ENCODE measurements at places on chromosomes 5 and 9.

- no peak for DNase-seq
Observed at GRCh38 chr5:100644185-100644584, 109.0 kb downstream of the FAM174A start.

DNA sequence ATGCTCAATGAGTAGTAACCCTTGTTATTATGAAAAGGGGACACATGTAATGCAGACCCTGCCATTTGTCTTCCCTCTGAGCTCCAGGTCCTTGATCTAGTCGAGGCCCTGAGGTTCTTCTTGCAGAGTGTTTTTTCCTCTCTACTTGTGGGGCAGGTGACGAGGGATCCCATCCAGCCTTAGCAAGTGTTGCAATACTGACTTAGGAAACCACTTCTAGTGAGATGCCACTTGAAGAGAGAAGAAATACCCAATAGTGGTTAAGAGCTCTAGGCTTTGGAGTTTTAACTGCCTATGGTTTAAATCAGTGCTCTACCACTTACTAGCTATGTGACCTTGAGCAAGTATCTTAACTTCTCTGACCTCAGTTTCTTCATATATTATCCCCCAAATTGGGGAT is 10.2 kb downstream of the PPARGC1B start:
- no peak for DNase-seq

DNA sequence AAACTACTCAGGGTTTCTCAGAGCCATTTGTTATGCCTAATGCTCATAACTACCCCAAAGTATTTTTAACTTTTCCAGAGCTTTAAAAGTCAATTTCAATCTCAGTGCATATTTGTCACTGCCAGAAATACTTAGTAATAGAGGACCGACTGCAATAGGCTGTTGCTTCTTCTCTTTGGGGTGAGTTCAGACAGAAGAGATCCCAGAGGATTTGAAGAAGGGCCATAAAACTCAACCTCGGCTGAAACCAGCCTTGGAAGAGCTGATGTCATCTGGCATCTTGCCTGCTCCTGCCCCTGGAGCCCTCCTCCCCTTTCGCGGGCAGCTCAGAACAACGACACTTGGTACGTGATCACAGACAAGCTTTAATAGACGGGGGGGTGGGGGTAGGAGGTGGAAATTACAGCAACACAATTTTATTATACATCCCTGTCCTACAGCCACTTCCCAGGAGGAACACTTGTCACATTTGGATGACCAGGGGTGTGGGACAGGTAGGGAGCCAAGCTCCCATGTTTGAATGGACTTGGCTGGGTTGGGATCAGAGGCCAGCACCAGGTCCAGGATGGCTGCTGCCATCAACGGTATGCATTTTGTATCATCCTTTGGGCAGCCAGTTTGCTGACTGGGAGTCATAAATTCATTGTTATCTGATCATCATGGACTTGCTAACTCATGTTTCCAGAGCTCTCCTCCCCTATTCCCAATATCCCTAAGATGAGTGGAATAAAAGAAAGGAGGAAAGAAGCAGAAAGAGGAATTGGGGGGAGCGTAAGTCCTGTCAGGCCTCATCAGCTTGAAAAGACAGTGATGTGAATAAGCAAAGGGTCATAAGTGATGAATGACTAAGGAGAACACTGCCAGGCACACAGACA is 186.6 kb upstream of the PANK3 start:
- DNase-seq = no peak

DNA sequence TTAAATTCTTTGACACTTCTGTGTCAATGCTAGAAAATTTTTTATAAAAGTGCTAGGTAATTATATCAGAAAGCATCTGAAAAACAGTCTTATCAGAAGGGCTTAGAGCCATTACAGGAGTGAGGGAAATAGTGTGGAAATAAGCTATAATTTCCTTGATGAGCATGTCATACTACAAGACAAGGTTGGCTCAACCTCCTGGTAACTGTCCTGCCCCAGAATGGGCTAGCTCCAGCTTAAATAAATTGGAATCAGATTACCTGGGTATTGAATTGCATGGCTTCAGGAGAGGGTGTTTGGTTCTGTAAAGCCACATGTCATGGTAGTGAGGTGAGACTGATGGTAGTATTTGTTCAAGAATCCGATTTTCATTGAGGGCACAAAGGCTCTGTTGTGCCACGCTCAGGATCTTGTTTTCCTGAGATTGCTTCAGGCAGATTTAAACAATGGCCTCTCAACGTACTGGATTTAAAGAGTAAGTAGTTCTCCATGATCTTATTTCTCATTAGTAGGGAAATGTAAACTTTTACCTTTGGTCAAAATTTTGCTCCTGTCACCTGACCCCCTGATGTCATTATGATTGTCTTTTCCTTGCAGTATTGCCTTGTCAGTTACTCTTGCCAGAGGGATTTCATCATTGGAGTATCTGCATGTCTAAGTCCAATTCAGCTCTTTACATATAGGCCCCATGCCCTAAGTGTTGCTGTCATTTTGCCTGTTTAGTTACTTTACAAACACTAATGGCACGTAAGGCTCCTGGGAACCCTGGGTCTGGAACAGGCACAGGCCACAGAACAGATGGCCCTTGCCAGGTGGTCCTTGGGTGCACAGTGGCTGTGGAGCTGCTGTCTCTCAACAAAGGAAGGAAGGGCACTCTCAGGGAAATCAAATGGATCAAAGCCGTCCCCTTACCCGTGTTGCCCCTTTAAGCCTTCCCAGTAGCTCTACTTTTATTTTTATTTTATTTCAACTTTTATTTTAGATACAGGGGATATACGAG is 21.3 kb downstream of the TRIO start:
- no peak for DNase-seq

DNA sequence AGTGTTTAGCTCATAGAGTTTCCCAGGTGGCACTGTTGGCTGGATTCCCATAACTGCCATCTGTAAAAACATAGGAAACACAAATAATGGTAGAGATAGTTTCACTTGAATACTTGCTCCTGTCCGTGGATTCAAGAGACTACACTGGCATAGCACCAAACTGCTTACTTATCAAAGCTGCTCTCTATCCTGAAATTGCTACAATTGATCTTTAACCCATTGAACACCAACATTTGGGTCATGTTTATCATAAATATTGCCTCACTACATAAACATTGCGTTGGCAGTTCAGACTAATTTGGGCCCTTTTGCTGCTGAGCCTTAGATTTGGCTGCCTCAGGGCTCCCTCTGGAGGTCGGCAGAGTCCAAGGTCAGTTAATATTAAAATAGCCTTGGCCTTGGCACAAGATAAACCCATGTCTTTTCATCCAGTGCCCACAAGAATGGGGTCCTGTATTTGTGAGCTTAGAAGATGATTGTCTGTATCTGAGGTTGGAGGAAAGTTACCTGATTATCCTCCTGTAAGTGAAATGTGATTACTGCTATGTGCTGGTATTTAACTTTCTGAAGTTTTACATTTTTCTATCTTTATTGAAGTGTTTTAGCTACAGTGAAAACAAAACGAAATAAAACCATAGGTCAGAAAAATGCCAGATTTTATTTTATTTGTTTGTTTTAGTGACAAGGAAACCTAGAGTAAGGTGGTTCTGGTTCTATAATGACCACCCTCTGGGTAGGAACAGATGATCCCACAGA is 4.0 kb upstream of the RANBP3L start:
- peak; percentile 1 for DNase-seq

DNA sequence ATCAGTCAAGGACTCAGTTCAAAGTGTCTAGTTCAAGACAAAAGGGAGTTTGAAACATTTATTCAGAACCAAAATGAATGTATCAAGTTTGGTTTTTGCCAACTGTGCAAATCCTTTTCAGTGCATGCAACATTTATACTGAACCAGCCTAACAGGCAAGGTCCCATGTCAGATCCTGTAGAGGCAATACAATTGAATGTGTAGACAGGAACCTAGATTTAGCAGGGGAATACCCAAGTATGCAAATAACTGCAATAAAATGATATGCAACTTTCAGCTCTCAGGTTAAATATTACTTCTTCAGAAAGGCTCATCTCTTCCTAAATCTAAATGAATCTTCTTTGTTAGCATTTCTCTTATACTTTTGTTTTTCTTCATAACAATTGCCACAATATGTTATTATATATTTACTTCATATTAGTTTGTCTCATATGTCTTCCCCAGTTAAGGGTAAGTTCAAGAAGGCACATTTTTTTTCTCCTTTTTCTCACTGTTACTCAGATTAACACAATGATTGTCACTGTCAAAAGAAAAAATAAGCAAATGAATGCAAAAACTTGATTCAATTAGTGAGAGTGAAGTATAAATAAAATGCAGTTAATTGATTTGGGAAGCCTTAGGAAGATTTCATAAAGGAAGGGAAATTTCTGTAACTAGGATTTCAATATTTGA is 163.9 kb upstream of the RASA1 start:
- no peak for DNase-seq

GRCh38 chr9:13141629-13142028 is 137.9 kb downstream of the MPDZ start:
- DNase-seq = no peak

DNA sequence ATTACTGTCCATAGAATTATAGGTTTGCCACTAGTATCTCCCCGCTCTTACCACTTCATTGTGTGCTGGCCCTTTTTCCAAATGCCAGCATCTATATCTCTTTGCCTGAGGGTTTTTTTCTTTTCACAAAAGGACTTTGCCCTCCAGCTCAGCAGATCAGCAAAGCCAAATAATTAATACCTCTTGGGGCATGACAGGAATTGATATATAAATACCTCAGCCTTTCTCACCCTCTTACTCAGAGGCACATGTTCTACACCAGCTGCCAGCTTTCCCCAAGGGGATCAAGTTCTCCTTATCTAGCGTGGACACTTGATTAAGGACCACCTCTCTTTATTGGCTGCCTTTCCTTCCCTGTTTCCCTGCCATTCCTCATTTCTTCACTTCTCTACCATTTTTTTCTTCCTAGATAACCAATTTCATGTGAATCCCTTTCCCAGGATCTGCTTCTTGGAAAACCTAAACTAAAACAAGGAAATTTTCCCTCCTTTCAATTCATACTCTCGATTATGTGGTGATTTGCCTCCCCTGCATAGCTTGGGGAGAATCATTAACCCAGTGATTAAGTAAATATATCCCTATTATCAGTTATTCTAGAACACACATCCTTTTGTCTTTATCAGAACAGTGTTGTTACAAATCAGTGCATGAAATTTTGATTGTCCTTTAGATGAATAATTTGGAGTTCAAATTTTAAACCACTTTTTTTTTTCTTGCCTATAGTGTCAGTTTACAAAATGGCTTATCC is 6.9 kb upstream of the NUDT12 start:
- DNase-seq = no peak

DNA sequence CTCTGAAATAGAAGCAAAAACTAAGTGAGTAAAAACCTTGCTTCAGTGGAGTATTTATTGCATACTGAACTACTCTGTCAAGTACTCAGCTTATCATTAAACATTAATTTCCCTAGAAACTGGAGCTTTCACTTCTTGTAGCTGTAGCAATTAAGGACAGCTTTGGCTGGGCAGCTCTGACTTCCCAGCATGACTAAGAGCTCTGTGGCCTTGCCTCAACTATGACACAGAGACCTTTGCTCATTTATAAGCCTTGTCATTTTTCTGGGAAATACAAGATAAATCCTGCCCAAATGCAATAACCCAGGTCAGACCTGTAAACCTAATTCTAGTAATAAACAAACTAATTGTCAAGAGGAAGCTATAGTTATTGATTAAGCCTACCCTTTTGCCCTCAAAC is 65.4 kb upstream of the STK32A start:
- no peak for DNase-seq

DNA sequence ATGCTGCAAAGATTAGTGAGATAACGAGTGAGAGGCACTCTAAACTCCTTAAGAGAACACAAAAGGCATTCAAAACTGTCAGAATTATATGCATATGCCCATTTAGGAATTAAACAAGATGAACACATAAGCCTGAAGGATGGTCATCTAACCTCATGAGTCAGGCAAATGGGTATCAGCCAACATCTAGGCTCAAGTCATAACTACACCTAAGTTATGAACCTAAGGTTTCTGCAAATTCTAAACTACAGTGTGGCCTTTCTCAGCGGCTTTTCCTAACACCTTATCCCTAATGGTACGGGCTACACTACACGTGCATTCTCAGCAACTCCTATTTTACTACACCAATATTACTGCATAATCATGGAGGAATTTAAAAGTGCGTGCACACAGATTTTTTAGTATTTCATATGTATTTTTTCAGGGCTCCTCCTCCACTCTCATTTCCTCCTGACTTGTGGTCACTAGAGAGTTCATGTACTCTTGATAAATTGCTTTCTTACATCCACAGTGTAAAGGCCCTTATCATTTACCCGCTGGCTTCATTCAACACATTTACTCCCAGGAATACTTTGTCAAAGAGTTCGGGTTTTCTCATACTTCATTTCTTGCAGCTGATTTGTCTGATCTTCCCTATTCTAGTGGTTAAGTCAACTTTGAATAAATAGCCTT is 316.5 kb downstream of the BNC2 start:
- DNase-seq = no peak

DNA sequence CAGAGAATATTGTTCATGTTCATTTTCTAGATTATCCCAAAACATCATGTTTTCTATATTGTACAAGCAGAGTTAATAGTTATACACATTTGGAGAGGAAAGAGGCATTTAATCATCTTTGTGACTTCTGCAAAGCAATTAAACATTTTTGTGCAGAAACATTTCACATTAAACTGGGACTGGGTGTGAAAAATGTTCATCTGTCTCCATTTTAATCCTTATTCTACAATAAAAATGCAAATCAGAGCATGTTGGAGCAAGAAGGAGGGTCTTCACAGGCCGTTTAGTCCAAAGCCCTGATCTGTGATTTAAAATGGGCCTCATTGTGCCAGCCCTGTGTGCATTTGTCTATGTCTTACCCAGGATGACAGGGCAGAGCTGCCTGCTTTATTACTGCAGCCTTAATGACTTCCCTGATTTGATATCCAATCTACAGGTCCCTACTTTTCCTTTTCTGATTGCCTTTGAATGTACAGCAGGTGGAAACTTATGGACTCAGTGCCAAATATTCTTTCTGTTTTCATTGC is 183.5 kb downstream of the CAVIN4 start:
- DNase-seq = no peak

GRCh38 chr5:68839019-68839552 is 254.7 kb upstream of the SLC30A5 start:
- DNase-seq = no peak

- DNase-seq = no peak
Observed at GRCh38 chr9:112140936-112141335, 34.2 kb downstream of the SUSD1 start.

DNA sequence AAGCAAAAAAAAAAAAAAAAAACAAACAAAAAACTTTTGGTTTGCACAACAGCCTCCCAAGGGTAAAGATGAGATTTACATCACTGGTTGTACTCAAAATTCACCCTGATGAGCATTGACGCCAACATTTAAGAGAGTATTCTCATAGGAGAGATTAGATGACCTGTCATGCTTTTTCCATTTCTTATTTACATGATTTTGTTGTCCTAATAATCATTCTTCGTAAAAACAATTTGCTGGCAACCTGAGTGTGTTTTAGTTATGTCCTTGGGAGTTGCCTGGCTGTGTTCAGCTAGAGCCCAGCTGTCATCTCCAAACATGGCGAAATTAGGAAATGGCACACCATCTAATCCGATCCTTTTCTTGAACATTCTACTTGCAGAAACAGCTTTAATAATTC is 186.4 kb upstream of the MRPS30 start:
- no peak for DNase-seq

- DNase-seq = peak; percentile 72
Observed at GRCh38 chr9:134059661-134060395, 8.0 kb downstream of the BRD3 start.

GRCh38 chr5:57032151-57032551 is 80.2 kb upstream of the MIER3 start:
- no peak for DNase-seq

- no peak for DNase-seq
Observed at GRCh38 chr5:119537704-119538103, 85.4 kb downstream of the HSD17B4 start.

GRCh38 chr9:109278848-109279247 is 42.0 kb downstream of the EPB41L4B start:
- DNase-seq = no peak

GRCh38 chr9:36486329-36486932 is 86.3 kb upstream of the MELK start:
- DNase-seq = no peak

Data from CD4-positive, alpha-beta T cell treated with Interferon gamma for 1 hour (primary cell).